ENCODE measurements at places on chromosomes 5 and 9. TPM values are rescaled to one million over a fixed set of nuclear protein-coding genes. Genes with fewer than 3 reads are reported as not detected.

Gene KLHL3
- 13.2 TPM for total RNA-seq

Gene SOHLH1
- not detected for total RNA-seq

Gene CCDC171
- total RNA-seq: 0.81 TPM

Gene SPATA31C1
- total RNA-seq: not detected

Gene SOX30
- not detected for total RNA-seq

Gene TMC1
- total RNA-seq: 2.1 TPM

Gene PRR16
- total RNA-seq: 1.6 TPM

Measured in endothelial cell of coronary artery (primary cell).